ENCODE measurements at places on chromosomes 2 and 18.

DNA sequence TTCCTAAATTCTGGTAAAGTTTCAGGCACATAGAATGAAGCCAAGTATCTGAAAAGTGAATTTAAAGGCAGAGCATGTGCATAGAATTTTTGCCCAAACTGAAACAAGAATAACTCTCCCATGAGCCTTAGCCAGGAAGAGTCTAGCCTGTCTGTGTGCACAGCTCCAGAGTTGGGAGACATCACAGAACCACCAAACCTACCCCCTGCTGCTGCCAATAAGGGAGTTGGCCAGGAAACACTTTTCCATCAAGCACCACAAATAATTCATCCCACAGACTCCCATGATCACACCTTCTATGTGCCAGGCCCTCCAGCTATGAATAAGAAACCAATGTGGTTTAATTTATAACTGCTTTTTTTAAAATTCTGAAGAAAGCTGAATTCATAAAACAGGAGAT is 27.0 kb downstream of the OSR1 start:
- no peak for DNase-seq

DNA sequence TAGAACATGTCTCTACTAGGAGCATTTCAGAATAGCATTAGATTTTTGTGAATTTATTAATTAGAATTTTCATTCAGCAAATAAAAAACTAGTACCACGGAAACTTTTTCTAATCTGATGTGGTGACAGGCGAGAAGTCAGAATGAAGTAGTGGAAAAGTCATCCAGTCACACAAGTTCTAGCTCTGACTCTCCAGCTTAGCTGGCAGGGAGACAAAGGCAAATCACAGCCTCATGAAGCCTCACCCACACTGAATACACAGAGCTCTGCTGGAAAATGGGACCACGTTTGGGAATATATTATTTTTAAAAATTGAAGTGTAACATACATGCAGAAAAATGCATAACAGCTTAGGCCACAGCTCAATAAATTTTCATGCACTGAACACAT is 86.1 kb downstream of the L3MBTL4 start:
- DNase-seq: no peak

DNA sequence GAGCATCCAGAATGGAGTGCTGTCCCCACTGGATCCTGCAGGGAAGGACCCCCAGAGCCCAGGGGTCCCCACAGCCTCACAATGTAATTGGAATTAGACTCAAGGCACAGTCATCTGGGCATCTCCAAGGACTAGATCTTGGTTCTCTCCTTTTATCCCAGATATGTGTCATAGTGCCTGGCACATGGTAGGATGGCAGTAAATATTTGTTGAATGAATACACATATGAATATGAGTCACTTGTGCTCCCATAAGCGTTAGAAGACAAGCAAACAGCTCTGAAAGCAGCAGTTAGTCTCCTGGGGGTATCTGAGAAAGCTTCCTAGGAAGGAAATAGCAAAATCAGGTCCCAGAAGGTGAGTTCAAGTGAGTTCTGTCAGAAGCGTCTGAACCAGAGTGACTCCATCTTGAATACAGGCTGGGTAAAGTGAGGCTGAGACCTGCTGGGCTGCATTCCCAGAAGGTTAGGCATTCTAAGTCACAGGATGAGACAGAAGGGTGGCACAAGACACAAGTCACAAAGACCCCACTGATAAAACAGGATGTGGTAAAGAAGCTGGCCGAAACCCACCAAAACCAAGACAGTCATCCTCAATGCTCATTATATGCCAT is 234.1 kb upstream of the ID2 start:
- no peak for DNase-seq

- DNase-seq: no peak
Measured at GRCh38 chr18:49734836-49735235, 78.5 kb downstream of the ACAA2 start.

- no peak for DNase-seq
Measured at GRCh38 chr18:69949538-69949936, 1.9 kb upstream of the CD226 start.

DNA sequence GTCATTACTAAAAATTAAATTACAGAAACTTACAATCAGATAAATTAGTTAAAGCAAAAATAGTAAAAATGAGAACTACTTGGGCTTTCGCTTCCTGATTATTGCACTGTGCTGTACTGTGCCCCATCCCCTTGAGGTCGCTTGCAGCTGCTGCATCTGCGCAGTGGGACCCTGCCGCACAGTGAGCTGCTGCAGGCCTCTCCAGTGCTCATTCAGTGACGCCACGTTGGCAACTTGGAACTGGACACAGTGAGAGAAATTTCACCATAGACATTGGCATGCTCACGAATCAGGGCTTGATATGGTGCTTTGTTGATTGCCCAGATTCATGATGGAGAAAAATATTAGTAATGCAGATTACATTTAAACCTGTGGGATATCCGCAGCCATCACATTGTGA is 290.8 kb upstream of the MYT1L start:
- DNase-seq: no peak

DNA sequence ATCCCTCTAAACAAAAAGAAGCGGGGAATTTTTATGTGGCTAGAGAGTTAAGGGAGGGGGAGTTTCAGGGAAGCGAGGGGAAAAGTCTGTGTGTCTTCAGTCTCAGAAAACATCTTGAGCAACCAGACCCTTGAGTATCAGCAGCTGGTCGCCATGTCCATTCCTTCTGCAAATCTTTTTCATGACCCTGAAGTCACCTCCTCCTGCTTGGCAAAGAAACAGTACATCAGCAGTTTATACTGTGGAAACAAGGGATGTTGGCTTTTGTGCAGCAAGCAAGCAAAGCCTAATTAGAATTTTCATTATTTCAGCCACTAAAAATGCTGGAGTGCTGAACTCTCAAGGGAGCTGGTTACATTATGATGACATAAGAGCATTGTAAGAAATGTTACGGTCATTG is 187.4 kb upstream of the SLC8A1 start:
- DNase-seq: no peak

DNA sequence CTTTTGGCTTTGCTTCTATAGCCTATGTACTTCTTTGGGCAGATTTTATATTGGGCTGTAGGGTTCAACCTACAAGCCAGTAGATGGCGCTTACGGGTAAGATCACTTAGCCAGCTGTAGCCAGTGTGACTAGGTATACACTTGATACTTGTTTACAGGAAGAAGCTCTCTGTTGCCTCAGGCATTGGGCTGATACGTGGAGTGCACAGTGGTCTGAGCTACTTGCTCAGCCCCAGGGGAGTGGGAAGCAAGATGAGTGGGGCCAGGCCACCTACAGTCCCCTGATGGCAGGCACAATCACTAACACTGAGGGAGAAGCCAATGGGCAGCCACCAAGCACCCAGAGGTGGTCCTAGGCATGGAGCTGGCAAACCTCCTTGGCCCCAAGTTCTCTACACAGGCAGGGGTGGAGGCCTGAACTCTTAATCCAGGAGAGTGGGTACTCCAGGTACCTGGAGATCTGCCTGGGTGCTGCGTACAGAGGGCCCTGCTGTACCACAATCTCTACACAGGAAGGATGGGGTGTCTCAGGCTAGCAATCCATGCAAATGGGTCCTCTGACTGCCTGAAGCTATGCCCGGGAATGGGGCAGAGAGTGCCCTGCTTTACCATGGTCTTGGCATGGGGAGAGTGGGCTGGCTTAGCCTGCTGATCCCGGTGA is 122.2 kb downstream of the NCOA1 start:
- no peak for DNase-seq

GRCh38 chr2:134659724-134660123 is 59.1 kb downstream of the TMEM163 start:
- no peak for DNase-seq

- no peak for DNase-seq
Measured at GRCh38 chr2:55054106-55054875, 4.0 kb upstream of the RTN4 start.

DNA sequence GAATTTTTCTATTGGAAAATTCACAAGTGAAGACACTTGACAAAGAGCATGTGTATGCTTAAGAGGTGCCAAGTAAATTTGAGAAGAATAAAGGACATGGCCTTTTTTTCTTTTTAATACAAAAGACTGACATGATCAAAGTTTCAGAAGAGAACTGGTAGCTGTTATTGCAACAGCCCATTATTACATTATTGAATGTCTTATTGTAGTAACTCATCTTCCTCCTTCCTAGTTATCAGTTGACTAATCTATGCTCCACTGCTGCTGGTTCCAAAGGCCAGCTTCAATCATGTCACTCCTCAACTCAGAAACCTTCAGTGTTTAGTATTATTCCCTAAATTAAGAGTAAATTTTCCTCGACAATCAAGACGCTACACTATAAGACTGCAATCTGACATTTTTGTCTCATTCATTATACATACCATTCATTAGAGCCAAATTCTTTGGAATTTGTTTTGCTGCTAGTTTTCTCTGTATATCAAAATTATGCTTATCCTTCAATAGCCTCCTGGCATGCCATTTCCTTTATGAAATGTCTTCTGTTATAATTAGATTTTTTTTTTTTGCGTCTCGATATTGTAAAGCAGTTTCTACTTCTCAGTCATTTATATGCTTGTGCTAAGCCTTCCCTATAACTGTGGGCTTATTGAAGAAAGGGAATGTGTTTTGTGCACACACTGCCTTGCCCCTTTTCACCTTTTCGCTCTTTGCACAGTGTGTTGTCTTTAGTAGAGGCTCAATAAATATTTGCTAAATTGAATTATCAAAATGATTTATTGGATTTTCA is 27.9 kb downstream of the ITGA4 start:
- DNase-seq: no peak

DNA sequence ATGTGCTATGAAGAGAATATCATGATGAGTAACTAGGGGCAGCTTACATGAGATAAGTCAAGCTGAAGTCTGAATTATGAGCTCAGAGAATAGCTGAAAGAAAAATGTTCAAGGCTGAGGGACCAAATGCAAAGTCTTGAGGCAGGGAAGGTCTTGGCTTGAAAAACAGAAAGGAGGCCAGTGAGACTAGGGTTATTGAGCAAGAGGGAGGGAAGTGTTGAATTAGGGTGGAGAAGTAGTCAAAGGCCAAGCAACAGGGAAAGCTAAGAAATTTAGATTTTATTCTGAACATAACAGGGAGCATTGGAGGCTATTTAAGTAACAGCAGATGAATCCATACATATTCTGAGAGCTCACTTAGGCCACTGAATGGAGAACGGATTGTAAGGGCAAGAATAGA is 11.4 kb upstream of the ALMS1 start:
- DNase-seq: no peak

- no peak for DNase-seq
Measured at GRCh38 chr2:36408198-36408703, 52.7 kb downstream of the CRIM1 start.

DNA sequence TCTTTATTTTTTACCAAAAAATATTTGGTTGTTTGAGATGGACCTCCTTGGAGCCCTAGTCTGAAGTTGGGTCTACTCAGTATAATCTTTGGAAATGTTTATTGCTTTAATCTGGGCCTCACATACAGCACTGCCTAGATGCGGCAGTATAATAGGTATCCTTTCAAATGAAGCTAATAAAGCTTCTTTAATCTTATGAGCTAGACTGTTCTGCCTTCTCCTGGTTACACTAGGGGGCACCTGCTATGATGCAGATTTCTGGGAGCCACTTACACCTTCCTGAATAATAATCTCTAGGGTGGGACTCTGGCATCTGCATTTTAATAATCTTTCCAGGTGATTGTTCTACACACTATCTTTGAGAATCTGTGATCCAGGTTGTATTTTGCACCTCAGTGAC is 169.7 kb upstream of the SESTD1 start:
- DNase-seq: no peak

- no peak for DNase-seq
Measured at GRCh38 chr18:1002653-1003178, 98.0 kb downstream of the ADCYAP1 start.

DNA sequence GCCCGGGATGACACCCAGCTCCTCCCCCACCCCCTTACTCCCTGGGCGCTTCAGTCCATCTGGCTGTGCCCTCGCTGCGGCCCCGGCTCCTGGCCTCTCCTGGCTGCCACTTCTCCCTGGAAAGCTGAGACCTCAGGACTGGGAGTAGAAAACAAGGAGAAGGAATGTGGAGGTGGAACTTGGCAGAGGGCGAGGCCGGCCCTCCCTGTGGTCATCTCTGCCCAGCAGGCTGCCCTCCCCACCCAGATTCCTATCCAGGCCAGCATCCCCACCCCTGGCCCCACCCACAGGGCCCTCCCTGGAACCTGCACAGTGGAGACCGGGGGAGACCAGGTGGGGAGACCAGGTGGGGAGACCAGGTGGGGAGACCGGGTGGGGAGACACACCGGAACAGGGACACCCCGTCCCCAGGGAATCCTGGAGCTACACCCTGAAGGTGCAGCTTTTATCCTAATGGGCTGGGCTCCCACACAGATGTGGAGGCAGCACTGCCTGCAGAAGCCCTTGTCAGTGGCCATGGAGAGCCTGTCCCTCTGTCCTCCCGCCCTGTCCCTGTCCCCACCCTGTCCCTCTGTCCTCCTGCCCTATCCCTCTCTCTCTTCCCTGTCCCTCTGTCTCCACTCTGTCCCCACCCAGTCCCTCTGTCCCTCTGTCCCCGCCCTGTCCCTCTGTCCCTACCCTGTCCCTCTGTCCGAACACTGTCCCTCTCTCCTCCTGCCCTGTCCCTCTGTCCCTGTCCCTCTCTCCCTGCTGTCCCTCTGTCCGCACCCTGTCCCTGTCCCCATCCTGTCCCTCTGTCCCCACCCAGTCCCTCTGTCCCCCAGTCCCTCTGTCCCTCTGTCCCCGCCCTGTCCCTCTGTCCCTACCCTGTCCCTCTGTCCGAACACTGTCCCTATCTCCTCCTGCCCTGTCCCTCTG is 157.1 kb downstream of the PXDN start:
- DNase-seq: no peak

GRCh38 chr2:68341062-68341329 is 21.2 kb upstream of the CNRIP1 start:
- no peak for DNase-seq

Data from stimulated activated CD8-positive, alpha-beta memory T cell treated with anti-CD3 and anti-CD28 coated beads, Interleukin-4, amount 100 ng/mL, for 4 hours (primary cell).